Stimulated activated CD8-positive, alpha-beta memory T cell treated with anti-CD3 and anti-CD28 coated beads, Interleukin-15, amount 100 ng/mL, for 24 hours (primary cell): ENCODE measurements at places on chromosomes 4 and X.
A peak's percentile ranks its signal among the peaks of the same experiment; 100 is the strongest.

GRCh38 chr4:119679251-119679650 lies 50.6 kb upstream of the PDE5A start:
- DNase-seq: no peak

DNA sequence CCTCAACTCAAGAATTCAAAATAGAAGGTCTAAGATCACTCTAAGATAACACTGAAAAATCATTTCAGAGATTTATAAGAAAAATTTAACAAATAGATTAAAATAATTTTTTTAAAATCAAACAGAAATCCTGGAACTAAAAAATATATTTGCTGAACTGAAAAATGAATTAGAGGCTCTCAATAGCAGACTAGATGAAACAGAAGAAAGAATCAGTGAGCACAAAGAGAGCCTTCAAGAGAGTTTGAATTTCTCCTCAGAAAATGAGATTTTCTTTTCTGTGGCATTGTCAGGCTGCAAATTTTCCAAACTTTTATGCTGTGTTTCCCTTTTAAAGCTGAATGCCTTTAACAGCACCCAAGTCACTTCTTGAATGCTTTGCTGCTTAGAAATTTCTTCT lies 335.0 kb upstream of the SLC7A11 start:
- no peak for DNase-seq

- DNase-seq: no peak
Observed at GRCh38 chr4:66681962-66682361, 863.3 kb downstream of the CENPC start.

DNA sequence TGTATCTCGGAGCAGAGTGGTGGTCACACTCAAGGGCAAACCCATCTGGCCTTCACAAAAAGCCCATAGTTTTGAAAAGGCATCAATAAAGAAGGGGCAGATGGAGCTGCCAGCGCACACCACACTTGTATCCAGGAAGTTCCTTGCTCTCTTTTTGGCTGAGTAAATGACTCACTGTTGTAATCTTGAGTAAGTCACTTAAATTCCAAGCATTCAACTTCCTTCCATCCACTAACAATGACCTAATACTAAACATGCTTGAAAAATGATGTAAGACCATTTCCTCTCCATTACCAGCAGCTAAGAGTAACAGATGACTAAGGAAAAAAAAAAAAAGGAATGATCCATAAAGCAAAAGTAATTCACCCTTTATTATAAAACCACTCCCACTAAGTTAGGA lies 32.4 kb upstream of the MYOZ2 start:
- no peak for DNase-seq

DNA sequence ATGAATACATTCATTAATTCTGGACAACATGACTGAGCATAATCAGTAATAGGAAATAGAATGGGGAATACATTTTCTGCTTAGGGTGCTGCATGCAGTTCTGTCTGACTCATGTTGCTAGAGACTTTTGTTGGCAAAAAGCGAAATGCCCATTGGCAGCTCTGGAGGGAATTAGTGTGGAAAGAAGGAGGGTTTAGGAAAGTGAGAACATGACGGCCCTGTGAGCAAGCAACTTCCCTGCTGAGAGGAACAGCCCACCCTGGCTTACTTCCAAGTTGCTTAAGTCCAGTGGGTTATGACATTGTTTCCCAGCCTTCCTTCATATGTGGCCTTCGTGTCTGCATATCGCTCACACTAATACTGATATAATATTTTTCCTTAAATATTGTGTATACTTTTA lies 13.8 kb downstream of the MAD2L1 start:
- no peak for DNase-seq

- no peak for DNase-seq
Observed at GRCh38 chr4:184534511-184535391, 60.4 kb upstream of the IRF2 start.

GRCh38 chr4:153341575-153342090 lies 2.9 kb upstream of the MND1 start:
- no peak for DNase-seq

DNA sequence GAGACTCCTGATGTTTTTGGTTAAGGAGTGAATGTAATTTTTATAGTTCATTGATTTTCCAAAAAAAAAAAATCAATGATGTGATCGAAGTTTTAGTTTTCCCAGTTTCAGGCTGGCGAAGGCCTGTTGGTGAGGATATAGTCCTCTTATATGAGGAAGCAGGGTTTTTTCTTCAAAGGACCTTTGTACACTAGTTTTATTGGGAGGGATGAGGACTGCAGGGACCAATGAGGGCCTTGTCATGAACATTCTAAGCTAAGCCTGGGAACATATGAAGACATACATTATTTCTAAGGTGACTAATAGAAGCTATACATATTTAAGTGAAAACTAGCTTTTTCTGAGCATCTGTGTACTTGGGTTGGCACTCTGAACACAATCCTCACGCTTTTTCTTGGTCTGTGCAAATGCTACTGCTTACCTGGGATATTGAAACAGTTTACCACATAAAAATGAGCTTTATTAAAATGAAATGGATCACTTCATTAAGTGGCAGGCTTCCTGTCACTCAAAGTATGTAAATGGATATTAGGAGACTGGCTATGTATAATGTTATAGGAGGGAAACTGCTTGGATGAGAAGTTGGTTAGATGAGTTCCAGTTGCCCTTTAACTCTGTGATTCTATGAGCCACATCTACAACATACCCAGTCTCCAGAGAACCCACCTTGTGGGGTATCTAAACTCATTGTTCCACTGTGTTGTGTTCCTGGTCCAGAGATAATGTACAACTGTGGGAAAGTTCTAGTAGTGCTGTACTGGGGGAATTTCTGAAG lies 43.5 kb downstream of the SLC4A4 start:
- no peak for DNase-seq

DNA sequence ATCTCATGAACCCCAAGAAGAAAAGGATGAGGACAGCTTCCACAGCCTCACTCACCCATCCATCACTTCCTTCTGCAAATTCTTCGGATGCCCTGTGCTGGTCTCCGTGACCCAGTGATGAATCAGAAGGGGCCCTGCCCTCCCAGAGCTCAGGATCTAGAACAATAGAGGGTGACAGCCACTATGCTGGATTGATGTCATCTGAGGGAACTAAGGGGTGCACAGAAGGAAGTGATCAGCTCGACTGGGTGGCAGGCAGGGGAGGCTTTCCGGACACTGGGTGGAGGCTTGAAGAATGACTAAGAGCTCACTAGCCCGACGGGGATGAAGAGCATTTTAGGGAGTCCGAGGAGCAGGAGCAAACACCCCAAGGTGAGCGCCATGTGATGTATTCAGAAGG lies 1.4 kb upstream of the ZNF185 start:
- DNase-seq: no peak

- no peak for DNase-seq
Observed at GRCh38 chrX:17028356-17028755, 81.9 kb downstream of the REPS2 start.

- DNase-seq: no peak
Observed at GRCh38 chr4:145679520-145679919, 426 bp upstream of the C4orf51 start.

DNA sequence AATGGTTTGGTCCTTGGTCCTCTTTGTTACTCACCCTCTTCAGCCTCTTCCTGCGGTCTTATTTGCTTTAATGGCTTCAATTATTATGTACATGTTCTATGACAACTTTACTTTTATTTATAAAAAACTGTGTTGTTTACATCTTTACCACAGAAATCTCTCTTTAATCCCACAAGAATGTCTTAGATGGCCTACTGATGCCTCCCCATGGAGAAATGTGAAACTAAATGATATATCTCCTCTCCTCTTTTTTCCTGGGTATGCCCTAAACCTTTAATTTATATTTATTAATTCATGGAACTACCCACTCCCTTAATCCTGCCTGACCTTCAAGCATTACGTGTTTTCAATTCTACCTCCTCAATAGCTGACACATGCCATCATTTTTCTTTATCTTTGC lies 573.2 kb downstream of the CENPC start:
- DNase-seq: no peak

DNA sequence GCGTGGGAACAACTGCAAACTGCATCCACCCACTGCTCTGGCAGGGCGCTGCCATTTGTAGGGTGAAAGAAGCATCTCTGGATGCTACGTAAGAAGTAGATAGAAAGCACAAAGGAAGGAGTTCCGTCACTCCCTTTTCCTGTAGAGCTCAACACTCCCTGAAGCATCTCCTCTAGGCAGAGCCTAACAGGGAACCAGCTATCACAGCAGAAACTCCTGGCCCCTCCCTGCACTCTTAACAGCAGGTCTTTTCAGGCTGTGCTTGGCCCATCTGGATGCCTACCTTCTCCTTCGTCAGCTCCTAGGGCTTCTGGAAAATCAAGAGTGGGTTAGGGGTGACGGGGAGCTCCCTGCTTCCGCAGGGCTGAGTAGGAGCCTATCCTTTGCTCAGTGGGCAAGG lies 112.9 kb upstream of the TLL1 start:
- DNase-seq: no peak

GRCh38 chr4:113835005-113835404 lies 73.5 kb upstream of the CAMK2D start:
- DNase-seq: no peak

- DNase-seq: no peak
Observed at GRCh38 chrX:24498975-24499374, 33.9 kb downstream of the PDK3 start.

DNA sequence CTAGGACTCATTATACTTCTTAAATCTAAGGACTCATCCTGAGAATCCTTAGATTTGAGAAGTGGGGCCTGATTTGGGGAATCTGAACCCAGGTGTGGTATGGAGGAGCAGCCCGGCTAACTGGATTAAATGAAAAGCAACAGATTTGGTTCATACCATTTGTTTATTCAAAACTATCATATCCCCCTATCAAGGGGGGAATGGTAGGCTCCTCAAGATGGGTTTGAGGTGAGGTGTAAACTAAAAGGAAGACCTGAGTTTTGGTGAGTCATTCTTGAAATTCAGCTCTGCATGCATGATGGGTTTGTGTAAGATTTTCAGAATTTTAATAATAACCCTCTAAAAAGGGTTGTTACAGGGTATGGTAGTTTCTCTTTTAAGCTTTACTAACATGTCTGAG lies 53.4 kb downstream of the CASP6 start:
- no peak for DNase-seq

DNA sequence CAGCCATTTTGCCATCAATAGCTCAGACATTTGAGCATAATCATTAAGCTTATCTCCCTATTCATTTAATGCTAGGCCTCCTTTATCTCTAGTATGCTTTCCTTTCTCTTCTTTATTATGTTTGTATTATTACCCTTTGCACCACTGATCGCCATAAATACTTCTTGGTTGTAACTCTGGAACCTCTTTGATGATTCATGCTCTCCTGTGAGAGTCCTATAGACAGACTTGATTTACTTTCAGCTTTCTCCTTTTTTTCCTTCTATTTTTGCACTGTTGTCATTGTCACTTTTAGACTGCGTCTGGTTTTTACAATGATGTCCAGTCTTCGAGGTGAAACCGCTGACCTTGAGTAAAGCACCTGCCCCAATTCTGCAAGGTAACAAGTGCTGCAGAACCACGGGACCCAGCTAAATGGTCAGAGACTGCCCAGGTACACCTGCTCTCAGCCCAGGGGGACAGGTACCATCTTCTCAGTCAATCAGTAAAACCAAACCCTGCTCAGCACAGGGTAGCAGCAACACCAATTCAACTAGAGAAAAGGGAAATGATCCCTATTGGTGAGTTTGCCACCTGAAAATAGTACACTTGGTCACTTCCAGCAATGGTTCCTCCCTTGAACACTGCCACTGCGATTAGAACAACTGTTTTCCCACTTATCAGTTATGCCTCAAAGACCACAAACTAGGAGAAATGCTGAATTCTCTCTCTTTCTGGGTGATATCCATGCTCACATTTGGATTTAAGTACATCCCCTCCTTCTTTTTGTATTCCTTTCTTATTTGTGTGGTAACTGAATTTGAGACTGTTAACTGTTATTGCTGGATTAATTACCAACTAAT lies 125.1 kb downstream of the MAML3 start:
- DNase-seq: no peak

DNA sequence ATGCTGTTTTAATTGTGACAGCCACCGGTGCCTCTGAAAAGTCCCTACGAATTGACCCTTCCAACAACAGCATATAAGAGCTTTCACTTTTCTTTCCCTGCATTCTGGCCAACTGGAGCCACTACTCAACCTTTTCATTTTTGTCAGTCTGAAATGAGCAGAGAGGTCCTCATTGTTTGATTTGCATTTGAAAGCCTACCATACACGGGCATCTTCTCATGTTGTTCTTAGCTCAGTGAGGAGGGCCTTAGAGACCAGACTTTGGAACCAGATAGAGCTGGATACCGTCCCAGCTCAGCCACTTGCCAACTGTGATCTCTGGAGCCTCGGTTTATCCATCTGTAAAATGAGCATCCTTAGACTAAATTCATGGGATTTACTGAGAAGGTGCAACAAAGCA lies 16.9 kb upstream of the TMSB4X start:
- no peak for DNase-seq

GRCh38 chrX:47384502-47384901 lies 14.1 kb downstream of the ZNF157 start:
- peak; percentile 21 for DNase-seq

DNA sequence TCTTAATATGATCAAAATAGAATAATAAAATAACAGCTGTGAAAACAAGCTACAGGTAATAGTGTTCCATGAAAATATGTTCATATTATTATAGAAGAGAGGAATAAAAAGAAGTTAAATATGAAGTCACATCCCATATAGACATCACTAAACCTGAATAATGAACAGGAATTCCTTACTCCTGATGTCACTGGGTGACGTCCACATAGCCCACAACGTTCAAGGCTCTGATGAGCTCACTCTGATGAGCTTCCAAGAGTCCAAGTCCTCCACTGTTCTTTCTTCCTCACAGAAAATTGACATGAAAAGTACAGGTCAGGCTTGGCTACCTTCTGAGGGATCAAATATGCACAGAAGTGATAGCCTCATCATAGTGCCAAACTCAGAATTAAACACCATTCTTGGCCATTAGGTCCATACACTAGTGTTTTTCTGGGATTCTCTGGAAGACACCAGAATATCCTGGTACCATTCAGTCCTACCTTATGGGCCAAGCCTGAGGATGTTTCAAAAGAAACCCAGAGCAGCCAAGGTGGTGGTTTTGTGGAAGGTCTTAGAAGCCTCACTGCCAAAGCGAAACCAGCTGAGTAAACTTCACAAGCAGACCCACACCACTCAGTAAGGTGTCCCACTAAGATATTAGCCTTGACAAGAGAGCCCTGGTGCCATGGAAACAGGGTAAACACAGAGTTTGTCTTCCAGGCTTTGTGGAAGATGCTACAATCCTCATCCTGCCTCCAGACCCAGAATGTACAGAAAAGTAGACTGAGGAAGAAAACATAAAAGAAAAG lies 138.4 kb upstream of the HHIP start:
- DNase-seq: no peak

- no peak for DNase-seq
Observed at GRCh38 chrX:17531500-17531899, 156.5 kb downstream of the NHS start.

- no peak for DNase-seq
Observed at GRCh38 chrX:143165778-143166177, 140.1 kb downstream of the SPANXN4 start.

DNA sequence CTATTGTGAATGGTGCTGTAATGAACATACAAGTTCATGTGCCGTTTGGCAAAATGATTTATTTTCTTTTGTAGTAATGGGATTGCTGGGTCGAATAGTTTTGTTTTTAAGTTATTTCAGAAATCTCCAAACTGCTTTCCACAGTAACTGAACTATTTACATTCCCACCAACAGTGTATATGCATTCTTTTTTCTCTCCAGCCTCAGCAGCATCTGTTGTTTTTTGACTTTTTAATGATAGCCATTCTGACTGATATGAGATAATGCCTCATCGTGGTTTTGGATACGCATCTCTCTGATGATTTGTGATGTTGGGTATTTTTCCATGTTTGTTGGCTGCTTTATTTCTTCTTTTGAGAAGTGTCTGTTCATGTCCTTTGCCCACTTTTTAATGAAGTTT lies 246.3 kb upstream of the ADGRL3 start:
- DNase-seq: no peak

GRCh38 chr4:107897823-107898222 lies 33.5 kb upstream of the CYP2U1 start:
- no peak for DNase-seq
